ENCODE measurements at places on chromosomes 1 and 21.
A peak's percentile ranks its signal among the peaks of the same experiment; 100 is the strongest.

DNA sequence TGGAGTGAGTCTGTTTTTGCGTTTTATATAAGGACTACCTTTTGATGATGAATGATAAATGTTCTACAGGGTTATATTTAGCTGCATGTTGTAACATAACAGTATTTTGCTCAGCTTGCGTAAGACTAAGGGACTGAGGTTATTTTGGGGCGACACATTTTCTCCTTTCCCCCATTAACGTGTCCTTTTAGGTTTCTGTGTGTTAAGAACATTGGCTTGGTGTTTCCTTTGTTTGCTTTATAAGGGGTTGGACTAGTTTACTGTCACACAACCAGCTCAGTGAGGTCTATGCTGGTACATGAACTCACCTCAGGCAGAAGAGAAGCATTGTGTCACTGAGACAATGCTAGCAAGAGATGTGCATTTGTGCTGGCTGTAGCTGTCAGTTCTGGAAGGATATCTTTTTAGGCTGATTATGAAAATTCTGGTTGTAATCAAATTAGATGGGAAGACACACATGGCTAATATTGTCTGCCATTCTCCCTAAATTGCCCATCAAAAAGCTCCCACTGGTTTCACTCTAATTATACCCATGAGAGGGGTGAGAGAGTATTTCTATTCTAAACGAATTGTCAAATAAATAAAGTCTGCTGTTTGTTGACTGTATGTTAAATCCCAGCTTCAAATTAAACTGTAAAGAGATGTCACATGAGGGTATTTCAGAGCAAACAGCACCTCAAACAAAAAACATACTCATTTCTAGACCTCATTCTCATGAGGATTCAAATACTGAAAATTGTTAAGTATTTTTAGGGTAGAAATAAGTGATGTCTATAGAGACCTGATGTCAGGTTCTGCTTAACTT, 62.6 kb downstream of the CDC14A start:
- no peak for DNase-seq

DNA sequence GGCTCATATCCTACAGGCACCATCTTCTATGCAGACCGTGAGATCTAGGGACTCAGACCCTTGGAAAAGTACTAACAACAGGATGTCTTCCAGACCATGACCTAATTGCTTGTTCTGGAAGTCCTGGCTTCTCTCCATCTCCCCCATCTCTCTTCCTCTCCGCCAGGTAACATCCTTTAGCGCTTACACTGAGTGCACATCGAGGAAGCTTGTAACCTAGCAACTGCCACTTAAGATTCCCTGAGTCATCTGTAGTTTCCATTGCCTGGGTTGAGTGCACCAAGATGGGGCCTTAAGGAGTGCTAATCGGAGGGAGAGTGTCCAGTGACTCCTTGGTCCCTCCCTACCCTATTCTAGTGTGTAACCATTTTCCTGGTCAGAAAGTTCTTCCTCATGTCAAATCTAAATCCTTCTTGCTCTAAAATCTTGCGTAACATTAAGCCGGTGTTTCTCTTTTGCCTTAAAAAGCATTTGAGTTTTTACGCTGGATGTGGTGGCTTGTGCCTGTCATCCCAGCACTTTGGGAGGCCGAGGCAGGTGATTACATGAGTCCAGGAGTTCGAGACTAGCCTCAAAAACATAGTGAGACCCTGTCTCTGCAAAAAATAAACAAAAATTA, 9.7 kb downstream of the KLHDC8A start:
- DNase-seq: no peak

GRCh38 chr1:228842094-228842775, 107.0 kb downstream of the RHOU start:
- DNase-seq: peak; percentile 73

GRCh38 chr1:25037174-25038074, 107.3 kb upstream of the RUNX3 start:
- no peak for DNase-seq

DNA sequence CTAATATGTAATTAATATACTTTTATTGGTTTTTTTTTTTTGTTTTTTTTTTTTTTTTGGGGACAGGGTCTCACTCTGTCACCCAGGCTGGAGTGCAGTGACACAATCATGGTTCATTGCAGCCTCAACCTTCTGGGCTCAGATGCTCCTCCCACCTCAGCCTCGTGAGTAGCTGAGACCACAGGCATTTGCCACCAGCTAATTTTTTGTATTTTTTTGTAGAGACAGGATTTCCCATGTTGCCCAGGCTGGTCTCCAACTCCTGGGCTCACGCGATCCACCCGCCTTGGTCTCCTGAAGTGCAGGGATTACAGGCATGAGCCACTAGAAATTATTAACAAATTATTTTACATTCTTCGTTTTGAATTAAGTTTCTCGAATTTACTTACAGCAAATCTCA, 16.8 kb upstream of the POGZ start:
- no peak for DNase-seq

GRCh38 chr21:25273959-25274358, 333.3 kb downstream of the MRPL39 start:
- no peak for DNase-seq
